ENCODE measurements at places on chromosomes 11 and 22.

DNA sequence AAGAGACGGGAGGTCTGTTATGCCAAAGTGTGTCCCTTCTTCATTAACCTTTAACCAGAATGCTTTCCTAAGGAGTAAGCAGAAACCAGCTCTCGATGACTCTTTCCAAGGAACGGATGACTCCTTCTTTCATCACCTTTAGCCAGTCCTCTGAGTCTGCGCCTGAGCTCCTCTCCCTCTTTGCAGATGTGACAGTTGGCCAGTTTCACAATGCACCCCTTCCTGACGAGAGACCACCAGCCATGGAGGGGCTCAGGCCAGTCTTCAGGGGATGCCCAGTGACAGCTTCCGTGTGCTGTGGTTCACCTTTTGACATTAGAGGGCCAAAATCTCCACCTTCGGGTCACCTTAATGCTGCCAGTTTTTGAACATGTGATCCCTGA lies 826.1 kb downstream of the TBC1D22A start:
- DNase-seq = no peak

DNA sequence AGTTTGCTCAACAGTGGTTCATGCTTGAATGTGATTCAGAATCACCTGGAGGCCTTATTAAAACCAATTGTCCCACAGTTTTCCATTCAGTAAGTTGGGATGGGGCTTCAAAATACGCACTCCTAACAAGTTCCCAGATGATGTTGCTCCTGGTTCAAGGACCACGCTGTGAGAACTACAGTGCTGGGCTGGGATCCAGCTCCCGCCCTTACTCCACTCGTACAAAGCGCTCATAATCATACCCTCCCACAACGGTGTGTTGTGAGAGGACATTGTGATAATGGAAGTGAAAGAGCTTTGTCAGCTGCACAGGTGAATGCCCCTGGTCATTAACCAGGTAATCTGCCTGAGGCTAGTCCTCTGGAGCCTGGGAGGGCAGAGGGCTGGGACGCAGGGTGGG lies 1.3 kb upstream of the CD82 start:
- DNase-seq = no peak

GRCh38 chr11:41313226-41313625 lies 146.2 kb downstream of the LRRC4C start:
- no peak for DNase-seq

- no peak for DNase-seq
Observed at GRCh38 chr11:91998481-91998880, 226.1 kb upstream of the FAT3 start.

GRCh38 chr11:15944460-15944859 lies 411.9 kb downstream of the SOX6 start:
- DNase-seq = no peak

GRCh38 chr22:27504360-27505253 lies 296.9 kb downstream of the MN1 start:
- DNase-seq = no peak

DNA sequence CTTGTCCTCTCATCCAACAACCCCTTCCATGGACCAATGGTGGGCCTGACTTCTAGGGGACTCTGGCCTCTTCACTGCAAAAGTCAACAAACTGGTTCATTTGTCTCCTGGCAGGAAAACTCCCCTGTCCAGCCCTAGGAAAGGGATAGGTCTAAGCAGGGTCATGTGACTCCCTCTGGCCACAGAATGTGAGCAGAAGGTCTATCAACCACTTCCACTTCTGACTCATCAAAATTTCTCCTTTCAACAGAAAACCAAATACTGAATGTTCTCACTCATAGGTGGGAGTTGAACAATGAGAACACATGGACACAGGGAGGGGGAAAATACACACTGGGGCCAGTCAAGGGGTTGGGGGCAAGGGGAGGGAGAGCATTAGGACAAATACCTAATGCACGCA lies 1.3 kb upstream of the ISX start:
- no peak for DNase-seq

- DNase-seq = no peak
Observed at GRCh38 chr11:114211444-114212121, 84.6 kb upstream of the NNMT start.

- DNase-seq = peak; percentile 5
Observed at GRCh38 chr11:76666830-76667229, 3.7 kb downstream of the LRRC32 start.

DNA sequence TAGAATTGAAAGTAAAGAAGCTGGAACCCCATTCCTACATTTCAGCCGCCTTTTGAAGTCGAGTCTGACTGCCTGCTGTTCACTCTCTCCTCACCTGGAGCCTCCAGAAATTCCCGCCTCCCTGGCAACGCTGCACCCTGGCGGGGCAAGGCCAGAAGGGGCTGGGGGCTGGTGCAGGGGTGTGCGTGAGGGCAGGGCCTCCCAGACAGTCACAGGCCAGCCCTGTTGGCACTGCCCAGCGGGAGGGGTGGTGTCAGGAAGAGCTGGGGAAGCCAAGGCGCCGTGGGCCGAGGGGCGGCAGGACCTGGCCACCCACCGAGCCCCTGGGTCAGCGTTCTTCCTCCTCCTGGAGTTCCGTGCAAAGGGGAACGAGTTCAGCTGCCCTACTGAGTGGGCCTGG lies 123.2 kb downstream of the KCNQ1OT1 start:
- no peak for DNase-seq

DNA sequence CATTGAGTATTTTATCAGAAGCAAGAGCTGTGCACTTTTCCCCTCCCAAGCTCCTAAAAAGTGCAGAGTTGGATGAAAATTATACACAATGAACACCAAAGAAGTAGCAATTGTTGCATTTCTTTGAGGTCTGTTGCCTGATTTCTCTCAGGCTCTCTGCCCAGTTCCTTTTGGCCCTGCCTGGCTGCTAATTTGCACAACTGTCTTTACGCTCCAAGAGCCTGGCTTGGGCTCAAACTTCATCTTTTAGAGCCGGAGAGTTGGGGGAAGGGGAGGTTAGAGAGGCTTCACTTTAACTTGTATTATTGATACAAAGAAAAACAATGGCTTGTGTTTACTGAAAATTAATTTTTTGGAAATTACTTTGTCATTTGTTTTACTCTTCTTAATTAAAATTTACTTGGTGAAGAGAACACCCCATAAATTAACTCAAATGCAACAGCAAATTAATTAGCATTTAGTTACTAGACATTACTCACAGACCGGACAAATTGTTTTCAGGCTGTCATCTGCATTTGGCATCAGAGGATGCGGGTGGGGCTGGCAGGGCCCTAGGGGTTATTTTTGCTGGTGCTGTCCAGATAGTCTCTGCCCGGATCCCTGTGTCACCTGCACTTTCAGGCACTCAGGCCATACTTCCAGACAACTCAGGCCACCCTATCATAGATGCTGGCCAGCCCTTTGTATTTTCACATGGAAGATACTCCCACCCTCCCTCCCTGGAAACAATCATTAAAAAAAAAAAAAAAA lies 407.3 kb downstream of the NXPE2 start:
- no peak for DNase-seq

DNA sequence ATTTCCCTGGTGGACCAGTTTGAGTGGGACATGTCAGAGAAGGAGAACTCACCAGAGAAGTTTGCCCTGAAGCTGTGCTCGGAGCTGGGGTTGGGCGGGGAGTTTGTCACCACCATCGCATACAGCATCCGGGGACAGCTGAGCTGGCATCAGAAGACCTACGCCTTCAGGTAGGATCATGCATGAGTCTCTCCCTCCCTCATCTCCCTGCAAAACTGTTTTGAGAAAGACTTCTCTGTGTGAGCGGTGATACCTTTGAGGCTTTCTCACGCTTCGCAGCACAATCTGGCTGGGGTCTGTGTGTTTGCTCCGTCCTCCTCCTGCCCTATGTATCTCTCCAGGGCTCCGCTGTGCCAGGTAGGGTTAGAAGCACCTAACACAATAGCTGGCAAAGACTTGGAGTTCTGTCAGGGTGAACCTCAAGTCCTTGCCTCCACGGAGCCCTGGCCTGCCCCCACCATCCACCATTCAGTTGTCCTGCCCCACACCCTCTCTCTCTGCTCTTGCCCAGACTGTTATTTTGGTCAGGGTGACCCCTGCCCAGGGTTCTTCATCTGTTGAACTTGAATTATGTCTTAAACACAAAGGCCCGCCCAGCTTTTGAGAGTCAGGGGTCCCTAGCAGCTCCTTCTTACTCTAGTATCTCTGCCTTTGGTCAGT lies 13.4 kb downstream of the DERL3 start:
- DNase-seq = no peak

- DNase-seq = no peak
Observed at GRCh38 chr22:39908737-39909136, 7.9 kb downstream of the GRAP2 start.

- no peak for DNase-seq
Observed at GRCh38 chr11:114280696-114281095, 15.5 kb upstream of the NNMT start.

DNA sequence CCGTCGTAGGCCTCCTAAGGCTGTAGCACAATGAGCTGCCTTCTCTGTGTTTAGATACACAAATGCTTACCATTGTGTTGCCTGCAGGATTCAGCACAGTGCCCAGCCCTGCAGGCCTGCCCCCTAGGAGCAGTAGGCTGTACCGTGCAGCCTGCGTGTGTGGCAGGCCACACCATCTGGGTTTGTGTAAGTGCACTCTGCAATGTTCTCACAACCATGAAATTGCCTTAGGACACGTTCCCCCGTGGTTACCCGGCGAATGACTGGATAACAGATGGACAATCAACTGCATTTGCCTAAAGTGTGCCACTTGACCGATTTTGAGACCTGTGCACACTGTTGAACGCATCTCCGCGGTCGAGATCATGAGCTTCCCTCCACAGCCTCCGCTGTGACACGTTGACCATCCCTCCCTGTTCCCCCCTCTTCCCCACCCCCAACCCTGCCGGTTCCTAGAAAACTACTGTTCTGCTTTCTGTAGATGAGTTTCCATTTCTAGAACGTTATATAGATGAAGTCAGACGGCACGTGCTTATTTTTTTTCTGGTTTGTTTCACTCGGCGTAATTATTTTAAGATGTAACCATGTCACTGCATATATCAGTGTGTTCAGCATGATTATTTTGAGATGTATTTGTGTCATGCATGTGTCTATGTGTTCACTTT lies 22.2 kb upstream of the CTSD start:
- no peak for DNase-seq

- no peak for DNase-seq
Observed at GRCh38 chr11:10396771-10397170, 58.3 kb upstream of the AMPD3 start.

- DNase-seq = no peak
Observed at GRCh38 chr22:25630447-25630846, 66.0 kb downstream of the GRK3 start.

DNA sequence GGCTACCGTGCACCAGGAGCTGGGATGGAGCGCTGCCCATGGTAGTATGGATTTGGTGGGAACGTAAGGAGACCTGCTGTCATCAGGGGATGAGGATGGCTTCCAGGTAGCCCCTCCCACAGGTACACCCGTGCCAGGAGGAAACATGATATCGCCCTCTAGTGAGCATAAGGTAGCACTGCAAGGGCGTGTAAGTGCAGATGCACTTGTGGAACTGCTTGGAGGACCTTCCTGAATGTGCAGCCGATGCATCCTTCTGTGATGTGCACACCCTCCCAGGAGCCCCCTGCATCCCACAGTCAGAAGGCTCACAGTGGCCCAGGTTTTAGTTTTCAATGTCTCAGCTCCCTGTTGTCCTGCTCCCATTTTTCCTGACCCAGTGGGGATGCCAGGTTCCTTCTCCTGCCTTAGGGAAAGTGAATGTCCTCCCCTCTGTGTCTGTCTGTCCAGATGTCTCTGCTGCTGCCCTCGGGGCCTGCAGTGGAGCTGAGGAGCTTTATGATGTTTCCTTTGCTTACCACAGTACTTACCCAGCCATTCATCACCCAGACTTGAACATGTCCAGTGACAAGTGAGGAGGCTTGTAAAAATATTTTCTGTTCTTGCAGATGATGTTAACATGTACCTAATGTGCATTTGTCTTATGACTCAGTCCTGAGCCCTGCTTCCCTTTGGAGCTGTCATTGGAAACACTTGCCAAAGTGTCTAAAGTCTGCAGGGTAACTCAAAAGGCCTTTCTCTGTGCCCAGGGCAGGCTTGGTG lies 49.2 kb downstream of the DBX1 start:
- peak; percentile 38 for DNase-seq

- DNase-seq = no peak
Observed at GRCh38 chr11:83222499-83222898, 29.0 kb downstream of the ANKRD42 start.

- DNase-seq = no peak
Observed at GRCh38 chr22:50058061-50058905, at the start of gene TTLL8. TTLL8 (minus strand) TSS chr22:50058298.

GRCh38 chr22:20750461-20751184 lies 23.3 kb upstream of the SERPIND1 start:
- DNase-seq = no peak

- DNase-seq = no peak
Observed at GRCh38 chr11:60785806-60786361, 751 bp downstream of the MS4A10 start.

DNA sequence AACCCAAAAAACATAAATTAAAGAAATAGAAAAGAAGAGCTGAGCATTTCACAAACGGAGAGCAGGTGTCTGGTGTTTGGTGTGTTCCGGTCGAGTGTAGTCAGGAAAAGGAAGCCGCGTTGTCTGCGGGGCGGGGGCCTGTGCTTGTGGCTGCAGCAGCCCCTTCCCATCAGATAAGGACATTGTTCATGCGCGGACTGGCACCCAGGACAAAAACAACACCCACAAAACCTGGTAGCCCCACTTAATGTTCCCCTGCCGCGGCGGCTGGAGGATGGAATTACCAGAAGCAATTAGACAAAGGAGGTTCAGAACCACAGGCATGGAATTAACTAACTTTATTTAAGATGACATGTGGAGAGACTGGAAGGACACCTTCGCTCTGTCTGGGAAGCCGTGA lies 29.9 kb downstream of the KRTAP5-5 start:
- no peak for DNase-seq

- no peak for DNase-seq
Observed at GRCh38 chr22:49590381-49590780, 237.3 kb downstream of the BRD1 start.

DNA sequence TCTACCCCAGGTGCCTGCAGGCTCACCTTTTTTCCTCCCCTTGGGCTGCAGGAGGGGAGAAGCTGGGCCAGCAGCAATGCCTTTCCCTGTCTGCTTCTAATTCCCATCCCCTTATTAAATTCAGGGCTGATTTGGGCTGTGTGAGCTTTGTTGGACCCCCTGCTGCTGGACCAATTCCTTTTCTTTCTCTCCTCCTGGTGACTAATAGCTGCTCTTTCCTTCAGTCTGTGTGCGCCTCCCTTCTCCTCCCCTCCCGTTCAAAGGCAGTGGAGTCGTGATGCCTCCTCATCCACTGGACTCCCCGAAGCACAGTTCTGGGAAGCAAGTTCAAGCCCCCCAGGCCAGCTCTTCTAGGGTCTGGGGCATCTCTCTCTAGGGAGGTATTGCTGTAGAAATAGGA lies 567.9 kb upstream of the CADM1 start:
- no peak for DNase-seq
